Activated CD8-positive, alpha-beta memory T cell treated with anti-CD3 and anti-CD28 coated beads, Interleukin-2, amount 10 ng/mL, durations not matched to agents 7 days and 5 days (primary cell): ENCODE measurements at places on chromosomes 3 and 15.

DNA sequence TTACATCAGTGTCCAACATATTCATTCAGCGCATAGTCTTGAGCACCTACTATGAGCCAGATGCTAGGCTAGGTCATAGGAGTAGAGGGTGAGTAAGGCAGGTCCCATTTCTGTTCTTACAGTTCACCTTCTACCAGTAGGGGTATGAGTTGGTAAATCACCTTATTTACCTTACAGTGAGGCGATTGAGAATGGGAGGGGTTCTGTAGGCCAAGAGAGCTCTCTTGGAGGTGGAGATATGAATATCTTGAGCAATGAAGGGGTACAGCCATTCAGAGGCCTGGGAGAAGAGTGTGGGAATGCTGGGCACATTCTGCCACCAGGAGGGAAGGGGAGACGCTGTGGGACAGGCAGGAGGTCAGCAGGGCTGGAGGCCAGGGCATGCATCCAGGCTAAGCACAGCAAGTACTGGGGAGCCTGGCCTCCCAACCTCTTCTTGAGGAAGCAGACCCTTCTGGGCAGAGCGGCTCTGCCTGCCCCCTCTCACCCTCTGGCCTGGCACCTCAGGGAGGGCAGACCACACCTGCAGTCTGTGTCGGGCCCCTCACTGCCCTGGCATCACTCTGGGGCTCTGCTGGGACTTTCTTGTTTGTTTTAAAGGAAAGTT, 123.4 kb downstream of the EEFSEC start:
- DNase-seq = no peak

- no peak for DNase-seq
Observed at GRCh38 chr3:111299192-111299615, 227.6 kb downstream of the NECTIN3 start.

- no peak for DNase-seq
Observed at GRCh38 chr3:73144828-73145227, 83.4 kb downstream of the EBLN2 start.

- DNase-seq = no peak
Observed at GRCh38 chr3:17227472-17227871, 342.7 kb downstream of the PLCL2 start.

DNA sequence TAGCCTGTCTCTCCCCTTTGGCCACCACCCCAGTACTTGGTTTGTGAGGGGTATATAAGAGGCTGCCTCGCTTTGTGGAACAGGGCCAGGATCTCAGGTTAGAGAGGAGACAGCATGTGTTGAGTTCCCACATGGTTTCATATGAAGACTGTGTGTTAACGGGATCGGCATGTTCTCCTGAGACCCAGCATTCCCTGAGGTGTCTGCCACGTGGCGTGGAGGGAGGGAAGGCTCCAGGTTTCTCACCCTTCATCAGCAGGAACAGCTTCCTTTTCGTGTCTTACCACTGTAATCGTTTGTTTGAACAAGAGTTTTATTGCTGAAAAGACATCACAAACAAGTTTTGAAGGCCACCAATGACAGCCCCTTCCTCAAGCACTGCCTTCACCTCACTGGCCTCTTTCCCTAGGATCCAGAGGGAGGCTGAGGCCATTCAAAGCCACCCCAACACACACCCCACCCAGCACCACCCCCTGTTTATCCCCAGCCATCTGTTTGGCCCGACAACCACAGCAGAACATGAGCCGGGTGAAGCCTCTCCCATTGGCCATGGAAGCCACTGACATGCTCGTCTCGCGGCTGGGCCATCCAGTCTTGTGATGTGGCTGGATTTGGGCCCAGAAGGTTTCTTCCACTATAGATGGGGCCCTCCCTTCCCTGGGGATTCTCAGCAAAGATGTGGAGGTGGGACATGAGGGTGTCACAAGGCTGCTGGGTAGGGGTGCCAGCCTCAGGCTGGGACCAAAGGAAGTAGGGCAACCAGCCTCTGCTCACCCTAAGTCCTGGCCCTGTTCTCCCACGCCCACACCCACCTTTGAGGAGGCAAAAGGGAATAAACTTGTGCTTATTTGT, 10.0 kb downstream of the BHLHE40 start:
- DNase-seq = no peak

GRCh38 chr3:60076331-60076730, 1026.5 kb upstream of the CFAP20DC start:
- no peak for DNase-seq

DNA sequence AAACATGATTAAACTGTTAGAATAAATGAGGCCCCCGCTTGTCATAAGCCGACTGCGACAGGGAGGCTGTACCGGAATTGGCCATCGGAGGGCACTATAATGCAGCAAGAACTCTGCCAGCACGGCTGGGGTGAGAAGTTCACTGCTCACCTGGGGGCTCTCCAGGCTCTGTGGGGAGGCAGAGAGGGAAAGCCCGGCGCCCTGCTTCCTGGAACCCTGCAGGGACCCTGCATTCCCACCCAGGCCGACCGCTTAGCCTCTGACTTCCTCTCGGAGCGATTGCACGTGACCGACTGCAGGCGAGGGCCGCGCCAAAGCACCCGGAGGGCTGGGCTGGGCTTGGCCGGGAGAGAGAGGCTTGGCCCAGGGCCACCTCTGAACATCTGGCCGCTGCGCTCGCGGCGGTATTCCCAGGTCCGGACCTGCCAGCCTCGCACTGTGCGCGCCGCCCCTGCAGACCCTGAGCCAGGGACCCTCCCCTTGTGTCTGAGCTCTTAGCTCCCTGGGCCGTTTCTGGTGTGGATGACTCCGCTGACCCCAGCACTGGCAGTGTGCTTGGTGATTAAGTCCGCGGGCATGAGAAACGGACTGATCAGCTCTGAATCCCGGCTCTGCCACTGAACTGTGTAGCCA, 26.2 kb downstream of the DRD3 start:
- DNase-seq = peak; percentile 89

GRCh38 chr3:29912600-29913288, 631.9 kb downstream of the RBMS3 start:
- no peak for DNase-seq

DNA sequence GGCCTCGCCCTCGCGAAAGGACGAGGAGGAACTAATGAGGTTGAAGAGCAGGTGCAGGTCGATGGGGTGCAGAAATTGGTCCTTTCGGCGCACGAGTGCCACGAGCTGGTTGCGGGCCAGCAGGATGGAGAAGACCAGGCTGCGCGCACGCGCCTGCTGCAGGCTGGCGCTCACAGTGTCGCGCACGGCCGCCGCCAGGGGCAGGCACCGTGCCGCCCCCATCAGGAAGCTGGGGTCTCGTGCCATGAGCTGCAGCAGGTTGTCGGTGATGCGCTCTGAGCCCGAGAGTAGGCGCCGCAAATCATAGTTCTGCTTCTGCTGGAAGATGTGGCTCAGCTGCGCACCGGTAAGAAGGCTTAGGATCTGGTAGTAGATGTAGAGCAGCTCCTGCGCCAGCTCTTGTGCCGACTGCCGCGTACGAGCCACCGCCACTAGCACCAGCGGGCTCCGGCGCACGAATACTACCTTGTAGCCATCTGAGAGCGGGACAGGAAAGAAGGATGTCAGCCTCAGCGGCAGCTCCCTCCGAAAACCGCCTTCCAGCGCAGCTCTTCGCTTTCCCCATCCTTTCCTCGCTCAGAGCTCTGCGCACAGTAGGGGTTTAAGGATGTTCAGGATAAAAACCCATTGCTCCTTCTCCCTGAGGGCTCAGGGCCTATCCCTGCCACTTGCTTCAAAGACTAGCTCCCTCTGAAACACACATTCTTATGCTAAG, 6.9 kb upstream of the MST1R start:
- no peak for DNase-seq

- no peak for DNase-seq
Observed at GRCh38 chr3:172538368-172539151, 15.3 kb upstream of the TNFSF10 start.
